ENCODE measurements at places on chromosomes 1 and 21. TPM values are rescaled to one million over a fixed set of nuclear protein-coding genes. Genes with fewer than 3 reads are reported as not detected.

The RUNX1 gene
- 39.4 TPM for total RNA-seq

The LDLRAD1 gene
- 28.7 TPM for total RNA-seq

The APCS gene
- total RNA-seq = not detected

The ACOT7 gene
- total RNA-seq = 37.4 TPM

The CYP4A22 gene
- 0.18 TPM for total RNA-seq

The IQCC gene
- 2.4 TPM for total RNA-seq

The PRAMEF17 gene
- total RNA-seq = not detected

DNA sequence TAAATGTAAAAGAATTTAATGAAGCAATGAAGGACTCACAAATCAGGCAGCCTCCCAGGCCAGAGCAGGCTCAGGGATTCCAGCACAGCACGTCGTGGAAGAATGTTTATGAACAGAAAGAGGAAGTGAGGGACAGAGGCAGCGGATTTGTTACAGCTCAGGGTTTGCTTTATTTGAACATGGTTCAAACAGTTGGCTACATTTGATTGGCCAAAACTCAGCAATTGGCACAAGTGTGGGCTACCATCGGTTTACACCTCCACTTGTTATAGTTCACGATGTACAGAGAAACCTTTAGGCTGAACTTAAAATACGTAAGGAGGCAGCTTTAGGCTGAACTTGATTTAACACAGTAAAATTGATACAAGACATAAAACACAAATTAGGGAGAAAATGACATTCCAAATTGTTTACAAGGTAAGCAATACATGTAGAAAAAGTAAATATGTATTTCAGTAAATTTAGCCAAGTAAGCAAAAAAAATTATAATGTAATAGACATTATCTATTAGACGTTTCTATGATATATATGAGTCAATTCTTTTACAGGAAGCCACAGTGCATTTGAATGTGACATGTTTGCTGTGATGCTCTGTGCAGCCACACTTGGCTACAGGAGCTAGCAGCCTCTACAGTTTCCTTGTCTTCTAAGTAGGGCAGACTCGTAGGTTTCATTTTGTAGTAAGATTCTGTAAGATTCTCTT, 126.5 kb downstream of the ADSS2 start:
- H3K27me3 ChIP-seq = no peaks in the 10 kb centered on the region
- peak; percentile 28 for DNase-seq
- no peaks in the 10 kb centered on the region for H3K36me3 ChIP-seq
- H3K4me3 ChIP-seq = no peak overlapping the region
- peaks cover 3% of the 10 kb centered on the region for H3K4me1 ChIP-seq

DNA sequence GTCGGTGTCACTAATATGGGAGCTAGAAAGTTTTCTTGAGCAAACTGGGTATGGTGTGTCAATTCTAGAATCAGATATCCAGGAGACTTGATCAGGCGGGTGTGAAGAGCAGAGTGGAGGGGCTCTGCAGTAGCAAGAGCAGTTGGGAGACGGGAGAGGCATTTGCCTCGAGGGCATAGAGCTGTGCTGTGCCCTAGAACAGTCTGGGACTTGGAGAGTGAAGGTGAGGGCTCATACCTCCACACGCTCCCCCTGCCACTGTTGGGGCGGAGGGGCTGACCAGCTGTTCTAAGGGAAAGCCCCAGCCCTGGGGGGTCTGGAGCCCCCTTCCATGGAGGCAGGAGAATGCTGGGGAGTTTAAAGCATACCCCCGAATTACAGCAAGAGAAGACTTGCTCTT, 33.8 kb downstream of the SIM2 start:
- H3K27ac ChIP-seq = no peak overlapping the region
- no peaks in the 10 kb centered on the region for H3K4me1 ChIP-seq
- no peak overlapping the region for H3K4me3 ChIP-seq
- H3K36me3 ChIP-seq = no peaks in the 10 kb centered on the region
- H3K27me3 ChIP-seq = peaks cover 2% of the 10 kb centered on the region

DNA sequence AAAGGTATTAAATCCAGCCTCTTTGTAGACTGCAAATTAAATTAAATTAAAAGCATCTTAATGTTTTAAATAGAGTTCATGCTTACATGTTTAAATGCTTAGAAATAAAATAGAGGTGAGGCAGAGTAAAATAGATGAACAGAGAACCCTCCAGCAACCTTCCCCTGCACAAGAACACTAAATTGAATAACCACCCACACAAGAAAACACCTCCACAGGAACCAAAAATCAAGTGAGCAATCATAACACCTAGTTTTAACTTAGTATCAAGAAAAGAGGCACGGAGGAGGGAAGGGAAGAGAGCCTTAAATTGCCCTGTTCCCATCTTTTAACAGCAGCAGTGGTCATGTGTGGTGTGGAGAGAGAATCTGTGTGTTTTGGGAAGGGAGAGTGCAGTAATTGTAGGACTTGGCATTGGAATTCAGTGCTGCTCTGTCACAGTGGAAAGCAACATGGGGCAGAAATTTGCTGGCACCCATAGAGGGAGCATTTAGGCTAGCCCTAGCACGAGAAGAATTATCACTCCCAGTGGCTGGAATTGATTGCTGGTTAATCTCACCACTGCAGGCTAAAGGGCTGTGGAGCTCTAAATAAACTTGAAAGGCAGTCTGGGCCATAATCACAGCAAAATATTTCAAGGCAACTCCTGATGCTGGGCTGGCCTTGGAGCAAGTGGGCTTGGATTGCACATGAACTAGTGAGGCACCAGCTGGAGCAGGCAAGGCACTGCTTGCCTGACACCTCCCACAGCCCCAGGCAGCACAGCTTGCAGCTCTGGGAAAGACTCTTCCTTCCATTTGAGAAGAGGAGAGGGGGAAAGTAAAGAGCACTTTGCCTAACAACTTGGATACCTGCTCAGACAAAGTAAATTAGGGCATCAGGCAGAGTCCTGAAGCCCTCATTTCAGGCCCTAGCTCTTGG, 1478.8 kb downstream of the NCAM2 start:
- H3K4me3 ChIP-seq = no peak overlapping the region
- no peaks in the 10 kb centered on the region for H3K27me3 ChIP-seq

DNA sequence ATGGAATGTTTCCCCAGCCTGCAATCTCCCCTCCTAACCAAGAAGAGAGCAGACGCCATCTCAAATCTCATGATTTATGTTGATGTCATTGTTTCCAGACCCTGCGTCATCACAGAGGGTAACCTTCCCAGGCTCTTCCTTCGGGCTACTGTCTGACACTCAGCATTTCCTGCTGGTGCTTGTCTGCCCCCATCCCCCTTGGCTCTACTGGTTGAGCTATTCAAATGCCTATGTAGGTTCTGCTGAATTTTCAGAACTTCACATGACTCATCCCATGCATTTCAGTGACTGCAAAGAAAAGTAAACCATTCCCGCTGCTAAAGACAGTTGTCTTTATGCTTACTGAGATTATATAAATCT, 24.8 kb upstream of the ITPKB start:
- no peaks in the 10 kb centered on the region for H3K4me1 ChIP-seq
- no peaks in the 10 kb centered on the region for H3K27me3 ChIP-seq
- H3K27ac ChIP-seq = no peak overlapping the region
- H3K36me3 ChIP-seq = no peaks in the 10 kb centered on the region

- DNase-seq = no peak
- no peak overlapping the region for H3K4me3 ChIP-seq
- H3K36me3 ChIP-seq = no peaks in the 10 kb centered on the region
- H3K27me3 ChIP-seq = no peaks in the 10 kb centered on the region
Observed at GRCh38 chr1:76677416-76678405, 189.6 kb upstream of the ST6GALNAC5 start.

GRCh38 chr1:243723050-243723449, 127.0 kb downstream of the AKT3 start:
- H3K4me3 ChIP-seq = no peak overlapping the region
- H3K27me3 ChIP-seq = no peaks in the 10 kb centered on the region
- H3K4me1 ChIP-seq = peaks cover 2% of the 10 kb centered on the region
- H3K36me3 ChIP-seq = no peaks in the 10 kb centered on the region
- H3K27ac ChIP-seq = no peak overlapping the region
- no peak for DNase-seq

DNA sequence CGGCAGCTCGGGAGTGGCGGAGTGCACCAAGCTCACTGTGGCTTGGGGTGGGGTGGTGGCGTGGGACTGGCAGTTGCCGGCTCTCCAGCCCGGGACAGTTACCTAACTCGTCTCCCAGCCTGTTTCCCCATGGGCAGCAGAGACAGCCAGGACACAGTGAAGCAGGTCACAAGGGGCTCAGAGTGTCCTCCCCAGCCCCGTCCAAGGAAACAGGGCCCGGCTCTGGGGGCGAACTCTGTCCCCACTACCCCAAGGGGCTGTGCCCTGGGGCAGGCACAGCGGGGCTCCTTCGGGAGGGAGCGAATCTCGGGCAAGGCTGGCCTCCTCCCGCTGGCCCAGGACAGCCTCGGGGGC, 759 bp downstream of the GPR157 start:
- DNase-seq = no peak
- no peaks in the 10 kb centered on the region for H3K27me3 ChIP-seq
- H3K4me3 ChIP-seq = peak overlapping the region; percentile 40

GRCh38 chr1:168751195-168751650, 22.2 kb upstream of the DPT start:
- H3K36me3 ChIP-seq = no peaks in the 10 kb centered on the region
- no peak overlapping the region for H3K27ac ChIP-seq
- H3K4me3 ChIP-seq = no peak overlapping the region
- DNase-seq = no peak

GRCh38 chr1:45945426-45945825, 142.0 kb downstream of the MAST2 start:
- DNase-seq = no peak
- H3K4me1 ChIP-seq = peaks cover 4% of the 10 kb centered on the region
- H3K27ac ChIP-seq = no peak overlapping the region
- no peaks in the 10 kb centered on the region for H3K27me3 ChIP-seq
- H3K4me3 ChIP-seq = no peak overlapping the region

GRCh38 chr1:53257454-53258081, 19.2 kb upstream of the MAGOH start:
- H3K4me1 ChIP-seq = no peaks in the 10 kb centered on the region
- no peak for DNase-seq
- no peaks in the 10 kb centered on the region for H3K27me3 ChIP-seq
- no peak overlapping the region for H3K4me3 ChIP-seq
- H3K36me3 ChIP-seq = peaks cover 4% of the 10 kb centered on the region

DNA sequence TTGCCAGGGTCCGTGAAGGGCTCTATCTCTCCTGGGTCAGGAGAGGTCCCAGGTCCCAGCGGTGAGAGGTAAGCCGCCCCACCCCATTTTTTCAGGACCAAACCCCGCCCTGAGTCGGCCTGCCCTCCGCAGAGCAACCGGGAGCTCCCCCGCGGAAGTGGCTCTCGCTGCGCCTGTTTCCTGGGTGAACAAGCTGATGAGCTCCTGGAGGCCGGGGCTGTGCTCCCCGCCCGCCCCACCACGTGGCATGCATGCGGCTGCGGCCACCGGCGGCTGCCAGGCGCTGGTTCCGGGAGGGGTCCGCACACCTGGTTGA, 32.0 kb downstream of the ZBTB17 start:
- no peak for DNase-seq
- peaks cover 21% of the 10 kb centered on the region for H3K36me3 ChIP-seq
- H3K27me3 ChIP-seq = no peaks in the 10 kb centered on the region

DNA sequence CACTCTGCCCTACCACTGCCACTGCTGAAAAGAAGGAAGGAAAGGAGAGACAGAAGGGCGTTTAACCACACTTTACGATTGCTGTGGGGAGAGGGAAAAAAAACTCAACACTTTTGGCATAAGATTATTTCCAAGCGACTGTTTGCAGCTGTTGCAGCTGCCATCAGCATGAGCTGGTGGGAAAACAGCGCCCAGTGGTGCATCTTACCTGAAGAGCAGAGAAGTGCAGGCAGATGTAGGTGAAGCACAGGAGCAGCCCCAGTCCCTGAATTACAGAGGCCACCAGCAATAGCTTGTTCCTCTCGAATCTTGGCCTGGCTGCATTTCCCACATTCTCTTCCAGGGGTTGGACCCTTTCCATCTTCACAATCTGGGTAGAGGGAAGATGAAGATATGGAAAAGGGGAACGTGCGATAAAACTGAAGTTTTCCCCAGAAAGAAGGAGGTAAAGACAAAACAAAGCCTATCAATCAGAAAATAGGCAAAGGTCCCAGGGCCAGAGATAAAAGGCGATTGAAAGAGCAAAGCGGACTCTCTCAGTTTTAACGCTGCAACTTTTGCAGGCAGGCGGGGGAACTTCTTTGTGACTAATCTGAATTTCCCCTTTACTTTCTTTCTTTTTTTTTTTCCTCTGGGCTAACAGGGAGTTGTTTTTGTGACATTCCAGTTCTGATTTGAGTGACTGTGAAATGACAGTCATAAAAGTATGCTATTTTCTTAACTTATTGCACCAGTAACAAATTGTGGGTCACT, at the start of gene TNFSF4:
Gene TNFSF4 (minus strand): TSS at position 516 of the 753 bp plus-strand sequence. CDS start 155 bp downstream, at position 361.
- no peak within 1 kb of the TSS for H3K27ac ChIP-seq
- no peaks in the 10 kb centered on the region for H3K27me3 ChIP-seq
- H3K4me1 ChIP-seq = peaks cover 14% of the 10 kb centered on the region
- no peaks in the 10 kb centered on the region for H3K36me3 ChIP-seq
- H3K4me3 ChIP-seq = no peak within 1 kb of the TSS

DNA sequence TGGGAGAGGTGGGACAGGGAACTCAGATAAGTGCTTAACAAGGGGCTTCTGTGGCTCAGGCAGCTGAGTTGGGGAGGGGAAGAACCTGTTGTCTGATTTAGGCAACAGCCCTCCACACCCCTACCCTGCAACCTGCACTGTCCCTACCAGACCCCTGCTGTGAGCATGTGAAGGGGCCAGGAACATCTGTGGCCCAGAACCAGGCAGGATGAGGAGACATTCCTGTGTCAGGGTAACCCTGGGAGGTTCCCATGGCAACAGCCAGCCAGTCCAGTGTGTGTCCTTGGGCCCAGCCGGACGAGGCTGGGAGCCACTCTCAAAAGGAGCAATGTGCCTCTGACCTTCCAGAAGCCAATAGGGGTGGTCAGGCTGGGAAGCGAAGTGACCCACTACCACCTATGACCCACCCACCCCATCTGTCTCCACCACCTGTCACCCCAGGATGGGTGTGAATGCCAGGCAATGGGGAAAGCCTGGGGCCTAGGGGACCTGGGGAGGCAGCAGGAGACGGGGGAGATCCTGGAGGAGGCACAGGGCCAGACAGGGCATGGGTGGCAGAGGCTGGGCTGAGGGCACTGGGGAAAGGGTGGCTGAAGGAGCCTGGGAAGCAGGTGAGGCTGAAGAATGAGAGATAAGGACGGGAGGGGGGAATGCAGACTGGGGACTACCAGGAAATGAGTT, 5.0 kb upstream of the PMVK start:
- no peaks in the 10 kb centered on the region for H3K27me3 ChIP-seq
- peaks cover 3% of the 10 kb centered on the region for H3K36me3 ChIP-seq
- peaks cover 8% of the 10 kb centered on the region for H3K4me1 ChIP-seq
- no peak overlapping the region for H3K4me3 ChIP-seq
- H3K27ac ChIP-seq = peak overlapping the region; percentile 34

DNA sequence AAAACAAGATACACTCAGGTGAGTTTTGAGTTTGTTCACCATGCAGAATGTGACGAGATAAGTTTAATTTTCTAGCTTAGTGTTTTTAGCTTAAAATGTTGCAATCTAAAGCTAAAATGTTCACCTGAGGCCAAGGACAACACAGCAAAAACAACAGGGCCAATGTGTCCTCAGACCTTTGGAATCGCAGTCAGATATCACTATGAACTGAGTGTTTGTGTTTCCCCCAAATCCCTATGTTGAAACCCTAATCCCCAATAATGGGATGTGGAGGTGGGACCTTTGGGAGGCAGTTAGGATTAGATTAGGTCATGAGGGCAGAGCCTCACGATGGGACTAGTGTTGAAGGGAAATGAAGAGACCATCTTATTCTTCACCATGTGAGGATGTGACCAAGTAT, 144.4 kb downstream of the GABPA start:
- H3K4me3 ChIP-seq = no peak overlapping the region
- no peaks in the 10 kb centered on the region for H3K27me3 ChIP-seq

GRCh38 chr1:6307099-6307498, 46.2 kb upstream of the GPR153 start:
- no peaks in the 10 kb centered on the region for H3K4me1 ChIP-seq
- no peaks in the 10 kb centered on the region for H3K36me3 ChIP-seq
- H3K27me3 ChIP-seq = no peaks in the 10 kb centered on the region
- H3K27ac ChIP-seq = no peak overlapping the region
- DNase-seq = no peak
- no peak overlapping the region for H3K4me3 ChIP-seq
